ENCODE measurements at places on chromosomes 1 and 21. TPM values are rescaled to one million over a fixed set of nuclear protein-coding genes. Genes with fewer than 3 reads are reported as not detected.

GRCh38 chr1:83065952-83066727 is 932.8 kb downstream of the TTLL7 start:
- DNase-seq: no peak

DNA sequence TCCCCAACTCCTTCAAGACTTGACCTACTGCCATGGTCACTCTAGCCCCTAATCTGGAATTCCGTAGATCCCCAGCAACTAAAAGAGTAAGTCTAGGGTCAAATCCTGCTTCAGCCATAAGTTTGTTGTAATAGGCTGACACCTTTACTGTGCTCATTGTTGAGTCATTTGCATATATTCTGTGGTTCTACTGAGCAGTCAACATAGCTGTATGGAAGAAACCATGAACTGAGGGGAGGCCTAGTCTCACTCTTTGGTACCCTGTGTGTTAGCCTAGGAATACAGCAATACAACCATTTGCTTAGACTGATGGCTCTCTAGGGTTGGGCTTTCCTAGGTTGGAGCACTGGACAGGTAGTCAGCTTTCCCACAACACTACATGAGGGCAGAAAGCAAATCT is 23.6 kb upstream of the SLC35D1 start:
- no peak for DNase-seq

DNA sequence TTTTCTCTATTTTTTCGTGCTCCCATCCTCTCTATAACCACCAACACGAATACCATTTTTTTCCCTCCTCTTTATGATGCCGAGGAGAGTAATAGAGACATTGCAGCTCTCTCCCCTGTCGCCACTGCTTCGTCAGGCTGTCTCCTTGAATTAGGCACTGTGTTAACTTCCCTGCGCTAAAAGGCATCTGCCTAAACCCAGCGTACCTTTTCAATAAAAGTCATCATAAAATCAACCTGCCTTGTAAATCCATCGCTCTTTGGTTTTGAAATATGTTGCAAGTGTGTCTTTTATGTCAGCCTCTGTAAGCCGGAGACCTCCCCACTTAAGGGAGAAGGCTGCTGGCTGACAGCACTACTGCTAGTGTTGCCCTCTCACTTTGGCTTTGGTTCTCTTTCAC is 8.7 kb downstream of the RNF220 start:
- no peak for DNase-seq

- DNase-seq: no peak
Observed at GRCh38 chr1:7302126-7302525, 469.0 kb upstream of the VAMP3 start.

- DNase-seq: no peak
Observed at GRCh38 chr1:232101231-232101630, 474.6 kb downstream of the DISC1 start.

- no peak for DNase-seq
Observed at GRCh38 chr1:33685256-33685655, 178.6 kb upstream of the HMGB4 start.

DNA sequence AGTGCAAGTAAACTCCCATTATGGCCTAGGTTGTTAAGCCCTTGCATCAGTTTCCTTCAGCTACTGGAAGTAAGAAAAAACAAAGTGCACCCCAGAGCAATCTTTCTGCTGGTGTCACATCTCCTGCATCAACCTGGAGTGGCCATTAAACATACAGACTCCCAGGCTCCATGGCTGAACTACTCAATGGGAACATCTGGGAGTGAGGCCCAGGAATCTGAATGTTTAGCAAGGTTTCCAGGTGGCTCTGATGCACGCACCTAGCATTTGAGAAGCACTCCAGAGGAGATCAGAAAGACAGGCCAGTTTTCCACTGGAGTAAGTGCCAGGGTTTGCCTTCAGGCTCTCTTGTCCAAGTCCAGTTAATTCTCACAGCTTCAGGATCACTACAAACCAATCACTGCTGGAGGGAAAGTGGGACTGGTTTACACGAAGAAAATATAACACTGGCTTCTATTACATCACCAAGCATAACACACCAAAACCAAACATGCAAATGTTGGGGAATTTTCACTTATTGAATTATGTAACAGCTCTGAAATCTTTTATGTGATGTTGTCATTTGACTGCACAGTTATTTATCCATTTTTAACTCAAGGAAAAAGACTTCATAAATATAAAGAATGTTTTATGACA is 22.3 kb upstream of the ABCA4 start:
- no peak for DNase-seq

- peak; percentile 84 for DNase-seq
Observed at GRCh38 chr1:21318714-21319159, 28.5 kb upstream of the ECE1 start.

DNA sequence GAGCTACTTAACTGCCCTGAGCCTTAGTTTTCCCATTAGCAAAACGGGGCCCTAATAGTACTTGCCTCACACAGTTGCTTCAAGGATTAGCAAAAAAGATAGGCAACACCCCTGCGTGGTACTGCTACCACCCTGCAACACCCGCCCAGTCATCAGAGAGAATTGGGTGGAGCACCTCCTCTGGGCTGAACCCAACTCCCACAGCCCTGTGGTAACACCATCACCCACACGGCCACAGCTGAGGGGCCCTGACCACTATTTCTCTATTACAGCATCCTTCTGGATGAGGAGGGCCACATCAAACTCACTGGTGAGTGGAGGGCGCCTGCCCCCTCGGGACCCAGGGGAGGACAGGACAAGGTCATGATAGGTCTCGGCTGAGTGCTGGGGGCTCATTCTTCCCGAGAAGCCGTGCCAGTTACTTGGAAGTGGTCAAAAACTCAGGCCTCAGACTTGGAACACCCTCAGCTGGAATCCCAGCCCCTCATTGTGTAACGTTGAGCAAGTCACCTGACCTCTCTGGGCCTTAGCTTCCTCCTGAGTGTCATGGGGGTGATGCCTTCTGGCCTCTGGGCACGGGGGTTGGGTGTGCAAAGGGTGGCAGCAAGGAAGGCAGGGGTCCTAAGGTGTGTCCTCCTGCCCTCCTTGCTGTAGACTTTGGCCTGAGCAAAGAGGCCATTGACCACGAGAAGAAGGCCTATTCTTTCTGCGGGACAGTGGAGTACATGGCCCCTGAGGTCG is 24.6 kb downstream of the RPS6KA1 start:
- no peak for DNase-seq

DNA sequence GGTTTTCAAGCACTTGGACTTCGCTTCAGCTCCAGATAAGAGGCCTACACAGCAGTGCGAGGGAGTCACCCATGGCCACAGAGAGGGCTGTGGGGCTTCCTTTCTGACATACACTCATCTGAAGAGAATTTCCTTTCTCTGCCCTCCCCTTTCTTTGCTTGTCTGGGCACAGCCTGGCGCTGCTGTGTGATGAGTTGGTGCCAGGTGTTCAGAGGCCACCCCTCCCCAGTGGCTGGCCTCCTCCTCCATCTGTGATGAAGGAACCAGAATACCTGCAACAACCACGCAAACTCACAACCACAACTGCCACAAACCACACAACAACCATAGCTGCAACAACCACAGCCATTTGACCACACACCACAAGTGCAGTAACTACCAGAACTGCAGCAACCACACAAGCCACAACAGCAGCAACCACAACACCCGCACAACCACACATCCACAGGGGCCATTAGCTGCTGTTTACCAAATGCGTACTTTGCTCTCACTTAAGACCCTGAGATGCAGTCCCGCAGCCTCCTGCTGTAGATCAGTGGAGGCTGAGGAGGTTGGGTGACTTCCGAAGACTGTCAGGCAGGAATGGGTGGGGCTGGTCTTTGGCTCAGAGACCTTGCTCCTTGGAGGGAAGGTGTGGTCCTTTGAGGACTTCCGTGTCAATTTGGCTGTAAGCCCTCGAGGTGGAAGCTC is 71.1 kb downstream of the IER5 start:
- DNase-seq: peak; percentile 70

DNA sequence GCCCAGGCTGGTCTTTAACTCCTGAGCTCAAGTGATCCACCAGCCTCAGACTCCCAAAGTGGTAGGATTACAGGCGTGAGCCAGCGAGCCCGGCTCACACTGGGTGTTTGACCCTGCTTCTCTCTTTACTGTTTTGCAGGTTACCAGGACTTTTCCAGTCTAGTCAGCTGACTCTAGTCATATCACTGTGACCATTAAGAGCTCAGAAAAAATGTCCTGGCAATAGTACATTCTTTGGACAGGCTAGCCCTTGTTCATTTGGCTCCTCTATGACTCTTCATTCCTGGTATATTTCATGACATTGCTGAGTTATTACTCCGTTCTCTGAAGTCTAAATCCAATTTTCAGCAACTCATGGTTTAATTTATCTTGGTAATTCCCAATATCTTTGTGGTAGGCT is 8.0 kb upstream of the CA6 start:
- DNase-seq: no peak

GRCh38 chr1:34879230-34879629 is 19.7 kb upstream of the SMIM12 start:
- no peak for DNase-seq

DNA sequence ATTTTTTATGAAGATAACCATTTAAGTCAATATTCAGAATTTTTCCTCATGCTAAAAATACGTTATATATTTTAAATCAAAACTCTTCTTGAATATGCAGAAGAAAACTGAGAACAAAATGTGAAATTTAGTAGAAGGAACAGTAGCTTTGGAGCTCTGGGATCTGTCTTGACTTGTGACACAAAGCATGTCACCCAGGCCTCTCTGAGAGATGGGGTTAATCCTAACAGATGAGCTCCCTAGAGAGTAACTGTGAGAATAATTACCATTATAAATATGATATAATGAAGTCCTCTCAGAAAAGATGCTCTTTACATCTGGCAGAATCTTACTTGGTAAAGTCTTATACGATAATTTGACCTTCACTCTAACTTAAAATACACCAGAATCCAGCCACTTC is 272.0 kb downstream of the PTPRC start:
- no peak for DNase-seq

Gene FMOD
- 33.3 TPM for total RNA-seq

Gene NHLH1
- total RNA-seq: 0.14 TPM

Gene FASLG
- 0.60 TPM for total RNA-seq

All from mucosa of descending colon (tissue), 3 donors.